ENCODE measurements at places on chromosomes 2 and 18.

GRCh38 chr2:7771781-7772180 is 854.6 kb downstream of the RNF144A start:
- DNase-seq: no peak

GRCh38 chr2:48607307-48608014 is 10.2 kb upstream of the GTF2A1L start:
- DNase-seq: no peak

DNA sequence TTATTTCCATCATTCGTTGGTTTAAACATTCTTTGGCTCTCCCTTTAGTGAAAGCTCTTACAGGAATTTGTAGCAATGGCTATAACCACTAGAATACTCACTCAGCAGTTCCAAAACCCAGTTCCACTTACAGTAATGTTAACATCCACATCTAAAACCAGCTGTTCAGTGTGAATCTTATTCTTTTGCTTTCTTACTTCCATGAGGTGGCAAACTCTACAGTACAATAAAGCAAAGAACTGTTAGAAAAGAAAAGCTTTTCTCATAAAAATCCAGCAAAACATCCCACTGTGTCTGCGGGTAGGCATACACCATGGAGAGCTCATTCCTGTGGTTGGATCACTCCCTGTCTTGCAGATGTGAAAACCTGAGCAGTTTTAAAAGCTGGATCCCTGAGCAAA is 147.1 kb downstream of the ARHGAP28 start:
- no peak for DNase-seq

GRCh38 chr2:71680925-71681324 is 227.6 kb downstream of the DYSF start:
- no peak for DNase-seq

DNA sequence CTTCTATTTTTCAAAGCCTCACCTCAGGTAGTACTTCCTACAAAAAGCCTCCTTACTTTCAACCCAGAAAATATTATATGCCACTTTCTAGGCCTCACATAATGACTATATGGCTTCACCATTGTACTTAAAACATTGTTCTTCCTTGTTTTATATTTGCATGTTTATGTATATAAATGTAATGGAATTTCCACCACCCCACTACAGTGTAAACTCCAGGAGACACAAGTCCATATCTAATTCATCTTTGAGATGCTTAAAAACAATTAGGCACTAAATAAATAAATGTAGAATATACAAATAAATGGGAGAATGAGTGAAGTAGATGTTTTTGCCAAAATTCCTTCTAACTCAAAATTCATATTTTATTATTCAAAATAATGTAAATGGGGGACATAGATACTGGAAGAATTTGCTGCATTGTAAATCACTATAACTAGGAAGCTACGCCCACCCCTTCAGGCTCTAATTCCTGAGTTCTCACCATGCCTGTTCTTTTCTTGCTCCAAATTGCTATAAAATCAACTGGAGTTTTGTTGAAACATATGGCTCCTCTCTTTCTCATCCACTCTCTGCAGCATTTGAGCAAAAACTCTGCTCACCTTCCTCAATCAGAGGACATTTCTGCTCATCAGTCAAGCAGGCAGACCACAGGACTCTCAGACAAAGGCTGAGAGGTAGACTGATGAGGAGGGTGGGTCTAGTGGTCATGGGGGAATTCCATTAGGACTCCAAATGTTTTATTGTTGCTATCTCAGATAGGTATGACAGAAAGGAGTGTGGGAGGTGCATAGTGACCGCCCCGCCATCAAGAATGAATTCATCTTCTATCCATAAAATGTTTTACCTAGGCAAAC is 243.0 kb downstream of the HNMT start:
- no peak for DNase-seq

DNA sequence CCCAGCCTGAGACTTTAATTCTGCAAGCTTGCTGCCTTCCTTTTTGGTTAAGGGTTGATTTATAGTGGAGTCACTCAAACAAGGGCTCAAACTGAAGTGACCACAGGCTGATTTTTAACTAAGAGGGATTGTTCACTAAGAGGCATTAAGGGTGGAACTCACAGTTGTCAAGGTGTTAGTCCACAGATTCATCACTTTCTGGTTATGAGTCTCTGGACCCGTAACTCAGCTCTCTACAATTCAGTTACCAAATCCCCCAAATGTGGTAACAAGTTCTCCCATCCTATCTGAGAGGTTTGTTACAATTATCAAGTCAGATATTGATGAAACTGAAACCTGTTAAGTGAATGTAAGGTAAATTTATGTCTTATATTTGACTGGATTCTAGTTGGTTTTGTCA is 185.9 kb upstream of the KLHL14 start:
- DNase-seq: no peak

- no peak for DNase-seq
Measured at GRCh38 chr18:28607991-28608390, 431.1 kb upstream of the CDH2 start.

DNA sequence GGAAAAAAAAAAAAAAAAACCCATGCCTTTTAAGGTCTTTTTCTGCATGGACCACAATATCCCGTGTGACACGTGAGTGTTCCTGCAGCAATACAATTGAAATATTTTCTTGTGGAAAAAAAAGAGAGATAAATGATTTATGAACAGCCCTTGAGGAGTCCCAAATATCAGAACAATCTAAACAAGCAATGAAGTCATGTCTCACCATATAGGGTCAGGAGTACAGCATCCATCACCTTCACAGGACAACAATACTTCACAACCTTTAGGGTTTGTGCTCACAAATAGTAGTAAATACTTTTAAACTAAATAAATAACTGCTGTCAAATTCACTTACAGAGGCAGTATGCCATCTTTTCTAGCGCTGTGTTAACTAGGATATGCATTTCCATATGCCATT is 87.9 kb downstream of the ZEB2 start:
- no peak for DNase-seq

- DNase-seq: no peak
Measured at GRCh38 chr2:236899950-236900640, 185.6 kb upstream of the COPS8 start.

DNA sequence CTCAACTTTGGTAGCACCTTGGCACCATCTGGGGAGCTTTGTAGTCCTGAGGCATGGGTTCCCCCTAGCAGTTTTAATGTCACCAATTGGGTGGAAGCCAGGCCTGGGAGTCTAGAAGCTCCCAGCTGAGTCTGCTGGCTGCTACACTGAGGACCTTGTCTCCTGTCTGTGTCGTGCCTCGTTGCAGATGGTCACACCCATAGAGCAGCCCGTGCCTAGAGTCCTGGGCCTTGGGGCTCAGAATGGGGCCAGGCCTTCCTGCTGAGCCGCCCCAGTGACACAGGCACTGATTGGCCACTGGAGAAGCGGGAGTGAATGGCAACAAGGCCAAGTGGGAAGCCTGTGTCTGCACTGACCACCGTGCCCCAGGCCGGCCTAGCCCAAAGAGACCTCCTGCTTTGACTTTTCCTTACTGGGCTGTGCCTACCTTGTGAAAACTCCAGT is 113.2 kb downstream of the SH3RF3 start:
- no peak for DNase-seq

DNA sequence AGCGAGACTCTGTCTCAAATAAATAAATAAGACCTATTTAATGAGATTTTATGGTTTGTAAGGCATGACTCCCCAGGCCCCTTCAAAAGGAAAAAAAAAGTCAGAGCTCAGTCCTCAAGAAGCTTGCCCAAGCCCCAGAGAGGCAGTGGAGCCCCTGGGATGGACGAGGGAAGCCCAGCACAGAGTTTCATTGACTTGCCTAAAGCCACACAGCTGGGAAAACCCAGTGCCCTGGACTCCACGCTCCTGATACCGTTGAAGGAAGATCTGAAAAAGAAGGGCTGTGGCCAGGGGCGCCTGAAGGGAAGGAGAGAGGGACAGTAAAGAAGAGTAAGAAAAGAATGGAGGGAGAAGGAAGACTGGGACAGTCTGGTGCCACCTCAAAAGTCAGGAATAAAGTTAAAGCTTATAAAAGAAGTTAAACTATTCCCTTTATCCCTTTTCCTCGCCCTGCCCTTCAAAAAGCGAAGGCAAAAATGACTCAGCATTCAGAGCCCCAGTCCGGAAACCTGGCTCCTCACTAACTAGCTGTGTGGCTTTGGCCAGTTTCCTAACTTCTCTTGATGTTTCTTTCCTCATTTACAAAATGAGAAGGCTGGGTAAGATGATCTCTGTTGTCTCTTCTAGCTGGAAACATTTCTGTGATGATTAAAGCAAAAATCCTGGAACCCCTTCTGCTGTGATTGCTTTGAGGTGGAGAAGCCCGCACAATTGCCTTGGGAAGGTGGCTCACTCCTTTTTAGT is 46.7 kb downstream of the LYPD1 start:
- DNase-seq: no peak

DNA sequence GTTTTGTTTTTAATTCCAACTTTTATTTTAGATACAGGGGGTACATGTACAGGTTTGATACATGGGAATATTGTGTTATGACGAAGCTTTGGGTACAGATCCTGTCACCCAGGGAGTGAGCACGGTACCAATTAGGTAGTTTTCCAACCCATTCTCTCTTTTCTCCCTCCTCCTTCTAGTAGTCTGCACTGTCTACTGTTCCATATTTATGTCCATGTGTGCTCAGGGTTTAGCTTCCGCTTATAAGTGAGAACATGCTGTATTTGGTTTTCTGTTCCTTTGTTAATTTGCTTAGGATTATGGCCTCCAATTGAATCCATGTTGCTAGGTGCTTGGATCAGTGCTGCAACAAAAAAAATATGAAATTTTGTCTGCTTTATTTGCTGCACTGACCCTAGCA is 659.3 kb upstream of the TMEFF2 start:
- DNase-seq: no peak

DNA sequence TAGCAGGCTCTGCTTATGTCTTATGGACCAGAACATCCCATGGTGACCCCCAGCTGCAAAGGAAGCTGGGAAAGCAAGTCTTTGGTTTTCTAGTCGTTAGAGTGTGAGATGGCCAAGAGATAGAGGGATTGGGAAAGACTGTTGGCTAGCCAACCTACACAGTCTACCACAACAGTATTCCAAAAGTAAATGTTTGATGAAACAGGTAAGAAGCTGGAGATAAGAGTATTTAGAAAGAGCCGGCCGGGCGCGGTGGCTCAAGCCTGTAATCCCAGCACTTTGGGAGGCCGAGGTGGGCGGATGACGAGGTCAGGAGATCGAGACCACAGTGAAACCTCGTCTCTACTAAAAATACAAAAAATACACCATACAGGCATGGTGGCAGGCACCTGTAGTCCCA is 124.4 kb downstream of the GALNT1 start:
- DNase-seq: no peak

DNA sequence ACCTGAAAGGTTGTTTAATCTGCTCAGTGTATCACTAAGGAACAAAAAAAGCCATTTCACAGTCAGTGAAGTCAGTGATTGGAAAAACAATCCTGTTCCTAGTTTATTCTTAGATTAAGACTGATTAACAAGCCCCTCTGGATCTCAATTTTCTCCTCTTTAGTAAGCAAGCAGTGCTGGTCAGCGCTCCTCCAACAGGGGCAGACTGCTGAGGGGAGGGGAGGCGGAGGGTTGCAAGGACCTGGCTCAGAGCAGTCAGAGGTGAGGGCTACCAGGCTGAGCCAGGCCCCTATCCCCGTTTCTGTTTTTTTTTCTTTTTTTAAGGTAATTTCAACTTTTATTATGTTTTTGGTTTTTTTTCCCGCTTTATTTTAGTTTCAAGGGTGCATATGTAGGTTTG is 24.7 kb upstream of the KCNS3 start:
- no peak for DNase-seq

DNA sequence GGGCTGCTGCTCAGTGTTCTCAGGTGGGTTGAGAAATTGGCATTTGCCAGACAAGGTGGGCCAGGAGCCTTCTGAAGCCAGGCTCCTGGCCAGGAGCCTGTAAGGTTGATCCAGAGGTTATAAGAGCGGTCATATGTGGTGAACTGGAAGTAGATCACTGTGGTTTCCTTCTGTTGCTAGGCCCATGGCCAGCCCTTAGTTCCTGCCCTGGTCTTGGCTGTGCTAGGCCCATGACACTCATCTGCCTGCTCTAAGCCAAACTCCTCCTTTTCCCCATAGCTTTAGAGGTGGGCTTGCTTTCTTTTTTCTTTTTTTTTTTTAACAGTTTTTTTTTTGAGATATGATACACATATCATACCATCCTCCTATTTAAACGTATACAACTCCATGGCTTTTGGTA is 5.0 kb upstream of the MGAT5 start:
- no peak for DNase-seq
